ENCODE measurements at places on chromosomes 6 and 20. TPM values are rescaled to one million over a fixed set of nuclear protein-coding genes. Genes with fewer than 3 reads are reported as not detected.

- H3K27ac ChIP-seq = no peak overlapping the region
- peaks cover 11% of the 10 kb centered on the region for H3K4me1 ChIP-seq
- DNase-seq = peak; percentile 19
- no peaks in the 10 kb centered on the region for H3K36me3 ChIP-seq
- H3K27me3 ChIP-seq = peaks cover 3% of the 10 kb centered on the region
Measured at GRCh38 chr20:50320901-50321796, 130.5 kb downstream of the CEBPB start.

DNA sequence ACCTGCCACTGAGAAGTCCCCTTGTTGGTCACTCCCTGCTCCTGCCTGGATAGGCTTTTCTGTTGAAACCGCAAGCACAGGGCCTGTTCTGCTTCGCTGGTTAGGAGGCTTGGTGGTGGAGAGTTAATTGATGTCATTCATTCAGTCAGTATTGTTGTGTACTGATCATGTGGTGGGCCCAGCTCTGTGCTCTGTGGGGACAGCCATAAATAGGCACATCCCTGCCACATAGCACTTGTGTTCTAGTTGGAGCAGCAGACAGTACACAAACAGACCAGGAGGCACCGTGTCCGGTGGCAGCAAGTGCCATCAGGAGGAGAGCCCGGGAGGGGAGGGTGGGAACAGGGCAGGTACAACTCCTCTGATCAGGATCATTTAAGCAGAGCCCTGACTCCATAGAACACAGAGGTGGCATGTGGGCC lies 155.2 kb upstream of the INSM1 start:
- no peaks in the 10 kb centered on the region for H3K27me3 ChIP-seq
- H3K27ac ChIP-seq = no peak overlapping the region
- peak overlapping the region; percentile 9 for H3K4me3 ChIP-seq
- no peak for DNase-seq
- H3K4me1 ChIP-seq = peaks cover 67% of the 10 kb centered on the region

- H3K36me3 ChIP-seq = no peaks in the 10 kb centered on the region
Measured at GRCh38 chr6:27156874-27157458, 90.5 kb upstream of the PRSS16 start.

DNA sequence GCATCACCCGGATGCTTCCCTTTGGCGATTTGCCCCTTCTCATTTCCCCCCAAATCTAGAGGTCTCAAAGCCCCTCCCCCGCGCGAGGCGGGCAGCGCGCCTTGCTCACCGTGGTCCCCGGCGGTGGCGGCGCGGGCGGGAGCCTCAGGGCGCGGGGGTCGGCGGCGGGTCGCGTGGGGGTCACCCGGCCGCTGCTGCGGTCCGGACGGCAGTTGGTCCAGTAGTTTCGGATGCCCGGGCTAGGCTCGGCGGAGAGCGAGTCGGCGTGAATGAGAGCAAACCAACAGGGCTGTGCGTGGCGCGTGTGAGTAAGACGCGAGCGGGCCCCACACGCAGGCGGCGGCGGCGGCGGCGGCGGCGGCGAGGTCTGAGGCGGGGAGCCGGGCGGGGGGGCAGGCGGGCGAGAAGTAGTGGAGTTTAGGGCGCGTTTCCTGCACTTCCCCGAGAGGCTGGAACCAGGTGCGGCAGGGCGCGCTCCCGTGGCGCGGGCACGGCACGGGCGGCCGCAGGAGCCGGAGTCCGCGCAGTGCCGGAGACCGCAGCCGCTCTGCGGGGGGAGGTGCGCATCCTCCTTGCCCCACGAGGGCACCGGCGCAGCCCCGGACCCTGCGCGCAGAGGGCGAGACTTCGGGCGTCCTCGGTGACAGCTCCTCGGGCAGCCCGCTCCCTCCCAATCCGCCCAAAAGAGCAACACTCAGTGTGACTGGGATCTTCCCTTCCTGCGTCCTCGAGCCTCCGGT lies 567 bp downstream of the HS3ST5 start:
- H3K4me3 ChIP-seq = peak overlapping the region; percentile 90
- H3K36me3 ChIP-seq = no peaks in the 10 kb centered on the region
- H3K27me3 ChIP-seq = peaks cover 74% of the 10 kb centered on the region
- peaks cover 19% of the 10 kb centered on the region for H3K4me1 ChIP-seq
- H3K27ac ChIP-seq = no peak overlapping the region
- DNase-seq = peak; percentile 6

Gene GJA10
- total RNA-seq = not detected
